HFFc6 (cell line): ENCODE measurements at places on chromosomes 2 and 18.

DNA sequence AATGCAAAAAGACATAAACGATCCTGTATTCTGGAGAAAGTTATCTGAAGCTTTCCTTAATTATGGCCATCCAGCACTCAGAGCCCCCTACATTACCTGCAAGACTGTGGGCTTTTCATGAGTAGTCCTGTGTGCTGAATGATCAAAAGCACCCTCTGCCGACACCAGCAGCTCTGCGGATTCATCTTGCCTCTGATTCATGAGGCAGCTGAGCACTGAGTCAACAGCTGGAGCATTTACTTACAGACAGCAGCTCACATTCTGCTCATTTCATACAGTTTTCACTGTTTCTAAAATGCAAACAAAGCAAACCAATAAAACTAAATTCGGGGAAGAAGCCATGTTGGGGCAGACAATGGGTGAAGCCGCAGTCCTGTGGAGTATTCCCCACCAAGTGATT is 886.5 kb downstream of the CNTNAP5 start:
- no peak for DNase-seq
- H3K36me3 ChIP-seq: no peaks in the 10 kb centered on the region
- H3K27me3 ChIP-seq: no peaks in the 10 kb centered on the region

DNA sequence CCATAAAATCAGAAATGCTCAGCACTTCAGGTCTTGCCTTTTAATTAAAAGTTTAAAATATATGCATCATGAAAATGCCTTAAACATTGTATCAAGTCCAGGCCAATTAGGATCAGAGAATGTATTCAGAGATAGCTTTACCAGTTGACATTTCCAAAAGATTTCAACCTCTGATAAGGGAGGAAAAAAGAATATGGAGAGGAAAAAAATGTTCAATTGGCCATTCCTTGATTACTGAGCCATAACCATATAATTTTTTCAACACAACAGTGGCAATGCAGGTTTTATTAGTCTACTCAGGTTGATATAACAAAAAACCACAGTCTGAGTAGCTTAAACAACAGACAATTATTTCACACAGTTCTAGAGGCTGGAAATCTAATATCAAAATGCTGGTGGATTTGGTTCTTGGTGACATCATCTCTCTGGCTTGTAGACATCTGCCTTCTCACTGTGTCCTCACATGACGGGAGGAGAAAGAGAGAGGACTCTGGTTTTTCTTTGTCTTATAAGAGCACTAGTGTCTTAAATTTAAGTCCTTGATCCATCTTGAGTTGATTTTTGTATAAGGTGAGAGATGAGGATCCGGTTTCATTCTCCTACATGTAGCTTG is 111.9 kb downstream of the IRS1 start:
- H3K36me3 ChIP-seq: no peaks in the 10 kb centered on the region; the same call in 1 of the 2 replicates
- H3K27me3 ChIP-seq: no peaks in the 10 kb centered on the region; the same call in 1 of the 2 replicates
- H3K27ac ChIP-seq: no peak overlapping the region
- H3K4me3 ChIP-seq: no peak overlapping the region
- DNase-seq: no peak
- H3K4me1 ChIP-seq: peaks cover 39% of the 10 kb centered on the region

- H3K27me3 ChIP-seq: no peaks in the 10 kb centered on the region; the same call in 1 of the 2 replicates
- no peak for DNase-seq
- no peaks in the 10 kb centered on the region; the same call in 1 of the 2 replicates for H3K4me1 ChIP-seq
- H3K27ac ChIP-seq: no peak overlapping the region
- H3K36me3 ChIP-seq: no peaks in the 10 kb centered on the region
Measured at GRCh38 chr18:39561126-39561525, 1995.5 kb upstream of the CELF4 start.

- no peak overlapping the region for H3K27ac ChIP-seq
- 0 out of 2 replicates have a peak, but pooled peaks cover 4% of the 10 kb centered on the region for H3K36me3 ChIP-seq
- DNase-seq: no peak
- no peak overlapping the region for H3K4me3 ChIP-seq
- H3K27me3 ChIP-seq: no peaks in the 10 kb centered on the region
Measured at GRCh38 chr2:208645226-208645625, 238.6 kb downstream of the PTH2R start.

DNA sequence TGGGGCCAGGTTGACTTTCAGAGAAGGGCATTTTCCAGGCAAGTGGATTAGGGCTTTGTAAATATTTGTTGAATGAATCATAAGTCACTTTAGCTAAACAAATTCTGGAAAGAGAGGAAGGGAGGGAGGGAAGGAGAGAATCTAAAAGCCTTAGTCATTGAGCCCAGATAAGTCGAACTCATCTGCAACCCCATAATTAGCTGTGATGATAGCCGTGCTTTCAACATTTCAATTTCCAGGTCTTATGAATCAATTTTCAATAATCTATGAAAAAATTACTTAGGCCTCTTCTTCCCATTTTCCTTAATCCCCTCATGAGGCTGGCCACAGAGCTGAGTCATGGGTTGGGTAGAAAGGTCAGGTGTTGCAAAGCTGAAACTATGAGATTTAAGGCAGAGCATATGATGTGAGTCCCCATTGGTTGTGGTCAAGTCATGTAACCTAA is 111.9 kb upstream of the MAPRE2 start:
- H3K4me1 ChIP-seq: peaks cover 18% of the 10 kb centered on the region
- peak; percentile 72 for DNase-seq
- no peaks in the 10 kb centered on the region for H3K27me3 ChIP-seq
- peak overlapping the region; percentile 6; the same call in 1 of the 2 replicates for H3K4me3 ChIP-seq

DNA sequence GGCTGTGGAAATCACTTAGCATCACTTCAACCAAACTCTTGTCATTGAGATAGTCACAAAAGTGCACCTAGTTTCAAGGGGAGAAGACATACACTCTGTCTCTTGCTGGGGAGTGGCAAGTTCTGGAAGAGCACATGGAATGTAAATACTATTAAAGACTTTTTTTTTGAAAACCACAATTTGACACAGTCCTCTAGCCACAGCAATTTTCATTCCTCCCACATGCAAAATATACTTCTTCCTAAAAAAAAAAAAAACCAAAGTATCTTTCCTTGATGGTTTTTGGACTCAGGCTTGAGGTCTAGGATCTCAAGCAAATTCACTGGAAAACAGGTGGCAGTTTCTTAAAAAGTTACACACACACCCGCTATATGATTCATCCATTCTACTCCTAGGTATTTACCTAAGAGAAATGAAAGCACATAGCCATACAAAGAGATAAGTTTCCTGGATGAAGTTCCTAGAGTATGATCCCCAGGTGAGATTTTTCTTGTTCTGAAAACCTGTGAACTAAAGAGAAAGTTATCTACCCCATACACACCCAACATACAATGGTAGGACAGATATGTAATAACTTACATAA is 295.8 kb downstream of the SP3 start:
- H3K27me3 ChIP-seq: peaks cover 16% of the 10 kb centered on the region
- no peak overlapping the region for H3K4me3 ChIP-seq
- H3K4me1 ChIP-seq: peaks cover 8% of the 10 kb centered on the region; the same call in 1 of the 2 replicates
- no peaks in the 10 kb centered on the region for H3K36me3 ChIP-seq
- no peak overlapping the region for H3K27ac ChIP-seq

- no peak overlapping the region for H3K4me3 ChIP-seq
- no peak overlapping the region for H3K27ac ChIP-seq
- H3K27me3 ChIP-seq: no peaks in the 10 kb centered on the region
Measured at GRCh38 chr2:125185691-125186270, 1160.7 kb downstream of the CNTNAP5 start.

DNA sequence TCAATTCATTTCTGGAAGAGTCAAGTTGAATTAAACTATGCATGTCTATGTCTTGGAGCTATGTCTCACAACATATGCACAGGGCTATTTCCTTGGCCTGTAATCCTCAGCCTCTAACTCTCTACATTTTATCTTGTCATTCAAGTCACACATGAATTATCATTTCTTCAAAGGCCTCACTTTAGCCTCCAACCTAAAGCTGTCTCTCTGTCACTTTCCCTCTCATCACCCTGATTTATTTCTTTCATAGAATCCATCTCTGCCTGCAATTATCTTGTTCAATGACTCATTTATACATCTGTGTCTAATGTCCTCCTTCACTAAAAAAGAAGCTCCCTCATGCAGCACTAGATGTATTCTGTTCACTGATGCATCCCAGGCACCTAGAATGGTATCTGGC is 614.2 kb upstream of the REG3G start:
- no peaks in the 10 kb centered on the region for H3K27me3 ChIP-seq
- no peaks in the 10 kb centered on the region for H3K36me3 ChIP-seq
- no peaks in the 10 kb centered on the region for H3K4me1 ChIP-seq
- no peak for DNase-seq

- no peak overlapping the region for H3K4me3 ChIP-seq
- no peak for DNase-seq
- H3K4me1 ChIP-seq: no peaks in the 10 kb centered on the region
- no peaks in the 10 kb centered on the region for H3K36me3 ChIP-seq
- H3K27me3 ChIP-seq: no peaks in the 10 kb centered on the region; the same call in 1 of the 2 replicates
- H3K27ac ChIP-seq: no peak overlapping the region
Measured at GRCh38 chr2:196176142-196176738, 4.9 kb upstream of the STK17B start.

DNA sequence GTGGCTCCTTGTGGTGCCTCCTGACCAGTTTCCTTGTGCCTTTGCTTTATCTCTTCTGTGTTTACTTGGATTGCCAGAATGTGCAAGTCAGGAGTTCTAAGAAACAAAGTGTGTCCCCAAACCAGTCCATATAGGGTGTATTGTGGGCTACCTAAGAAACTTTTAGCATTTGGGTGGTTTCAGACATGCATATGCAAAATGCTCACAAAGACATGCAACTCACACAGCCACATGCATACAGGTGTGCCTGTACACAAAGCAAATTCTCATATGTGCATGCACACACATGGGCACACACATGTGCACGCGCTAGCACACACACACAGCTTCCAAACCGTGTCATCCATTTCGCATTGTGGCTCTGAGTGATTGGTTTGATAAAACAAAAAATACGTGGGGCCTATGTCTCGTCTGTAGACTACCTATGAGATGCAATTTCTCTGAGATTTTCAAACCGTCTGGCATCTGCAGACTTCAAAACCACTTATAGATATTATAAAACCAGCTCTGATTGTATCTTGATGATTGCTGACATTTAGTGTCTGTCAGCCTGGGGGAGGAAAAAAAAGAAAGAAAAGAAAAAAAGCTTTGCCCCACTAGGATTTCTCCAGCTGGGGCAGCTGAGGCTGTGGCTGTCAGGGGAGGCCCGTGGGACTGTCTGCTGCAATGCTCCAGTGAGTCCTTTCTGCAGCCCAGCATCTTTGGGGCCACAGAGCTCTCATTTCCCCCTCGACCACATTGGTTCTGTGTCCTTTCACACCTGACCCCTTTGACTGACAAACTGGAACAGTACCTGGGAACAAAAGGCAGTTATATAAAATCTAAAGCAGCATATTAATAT is 556.1 kb downstream of the CMPK2 start:
- H3K27me3 ChIP-seq: peaks cover under 1% of the 10 kb centered on the region; the same call in 1 of the 2 replicates
- H3K4me3 ChIP-seq: no peak overlapping the region
- H3K4me1 ChIP-seq: no peaks in the 10 kb centered on the region
- DNase-seq: no peak
- no peaks in the 10 kb centered on the region for H3K36me3 ChIP-seq

DNA sequence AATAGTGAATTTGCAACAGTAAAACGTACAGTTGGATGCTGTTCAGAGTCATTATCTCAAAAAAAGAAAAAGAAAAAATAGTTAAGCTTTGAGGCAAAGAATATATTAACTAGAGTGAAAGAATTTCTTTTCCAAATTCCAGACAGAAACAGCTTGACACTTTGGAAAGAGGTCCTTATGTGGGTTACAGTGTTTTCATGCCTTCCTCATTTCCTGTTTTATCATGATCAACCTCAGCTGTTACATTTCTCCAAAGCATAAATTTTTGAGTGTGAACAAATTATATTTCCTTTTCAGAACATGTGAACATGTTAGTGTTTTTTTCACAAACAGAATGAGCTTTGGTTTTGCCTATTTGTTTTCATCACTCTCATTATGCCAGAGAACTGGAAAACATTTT is 13.6 kb downstream of the FRZB start:
- H3K4me3 ChIP-seq: no peak overlapping the region
- no peak overlapping the region for H3K27ac ChIP-seq
- no peaks in the 10 kb centered on the region for H3K36me3 ChIP-seq
- H3K27me3 ChIP-seq: peaks cover 10% of the 10 kb centered on the region
- no peak for DNase-seq

DNA sequence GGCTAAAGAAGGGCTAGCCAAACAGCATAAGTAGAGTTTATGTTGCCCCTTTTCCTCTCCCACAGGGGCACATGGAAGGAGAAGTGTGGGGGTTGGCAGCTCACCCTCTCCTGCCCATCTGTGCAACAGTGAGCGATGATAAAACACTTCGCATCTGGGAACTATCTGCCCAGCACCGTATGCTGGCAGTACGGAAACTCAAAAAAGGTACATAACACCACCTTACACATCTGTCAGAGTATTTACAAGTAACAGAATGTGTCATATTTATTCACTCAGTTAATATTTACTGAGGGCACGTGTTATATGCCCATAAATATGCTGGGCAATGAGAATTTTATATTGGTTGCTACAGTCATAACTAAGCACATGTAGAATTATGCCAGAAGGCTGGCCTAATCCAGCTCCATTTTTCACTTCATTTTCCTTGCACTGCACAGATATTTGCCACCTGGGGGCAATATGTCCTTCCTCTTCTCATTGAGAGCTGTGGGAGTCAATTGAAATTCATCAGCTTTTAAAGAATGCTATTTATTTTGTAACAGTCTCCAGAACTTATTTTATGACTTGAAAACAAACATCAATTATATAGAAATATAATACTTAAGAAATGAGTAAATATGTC is 150.6 kb downstream of the RTN4 start:
- no peak overlapping the region for H3K27ac ChIP-seq
- H3K4me1 ChIP-seq: peaks cover 30% of the 10 kb centered on the region
- H3K36me3 ChIP-seq: peaks cover 7% of the 10 kb centered on the region; the same call in 1 of the 2 replicates
- peak; percentile 72 for DNase-seq
- peaks cover 8% of the 10 kb centered on the region; the same call in 1 of the 2 replicates for H3K27me3 ChIP-seq

DNA sequence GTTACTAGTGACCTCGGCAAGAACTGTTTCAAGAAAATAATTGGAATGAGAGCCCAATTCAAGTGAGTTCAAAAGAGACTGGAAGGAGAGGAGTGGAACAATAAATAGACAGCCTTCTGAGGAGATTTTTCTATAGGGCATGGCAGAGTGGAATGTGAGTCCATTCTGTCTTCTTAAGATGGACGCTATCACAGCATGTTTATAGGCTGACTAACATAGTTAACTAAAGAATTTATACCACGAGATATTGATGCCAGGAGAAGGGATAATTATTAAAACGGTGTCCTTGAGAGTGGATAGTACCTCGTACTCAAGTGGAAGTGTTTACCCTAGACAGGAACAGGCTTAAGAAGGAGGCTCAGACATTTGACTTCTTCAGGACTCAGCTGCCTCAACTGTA is 143.5 kb upstream of the RBBP8 start:
- H3K27me3 ChIP-seq: peaks cover 38% of the 10 kb centered on the region
- no peak overlapping the region for H3K27ac ChIP-seq
